Caudate nucleus (tissue), 63 donors: ENCODE measurements at places on chromosomes 3 and 15.

DNA sequence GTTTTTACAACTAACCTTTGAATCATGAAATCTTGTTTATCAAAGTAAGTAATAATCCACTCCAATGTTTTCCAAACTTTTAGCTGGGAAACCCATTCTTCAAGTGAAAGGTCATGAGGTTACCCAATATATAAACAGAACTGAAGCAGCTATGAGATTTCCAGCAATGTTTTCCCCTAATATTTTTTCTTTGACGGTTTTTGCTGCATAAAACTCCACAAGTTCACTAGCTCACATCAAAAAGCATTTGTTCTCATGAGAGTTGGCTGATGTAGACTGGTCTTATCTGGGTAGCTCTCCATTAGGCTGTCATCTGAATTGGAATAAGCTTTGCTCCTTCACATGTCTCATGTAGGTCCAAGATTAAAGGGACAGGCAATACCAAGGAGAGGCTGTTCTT is 241.2 kb upstream of the LRRC3B start:
- no peak for DNase-seq

DNA sequence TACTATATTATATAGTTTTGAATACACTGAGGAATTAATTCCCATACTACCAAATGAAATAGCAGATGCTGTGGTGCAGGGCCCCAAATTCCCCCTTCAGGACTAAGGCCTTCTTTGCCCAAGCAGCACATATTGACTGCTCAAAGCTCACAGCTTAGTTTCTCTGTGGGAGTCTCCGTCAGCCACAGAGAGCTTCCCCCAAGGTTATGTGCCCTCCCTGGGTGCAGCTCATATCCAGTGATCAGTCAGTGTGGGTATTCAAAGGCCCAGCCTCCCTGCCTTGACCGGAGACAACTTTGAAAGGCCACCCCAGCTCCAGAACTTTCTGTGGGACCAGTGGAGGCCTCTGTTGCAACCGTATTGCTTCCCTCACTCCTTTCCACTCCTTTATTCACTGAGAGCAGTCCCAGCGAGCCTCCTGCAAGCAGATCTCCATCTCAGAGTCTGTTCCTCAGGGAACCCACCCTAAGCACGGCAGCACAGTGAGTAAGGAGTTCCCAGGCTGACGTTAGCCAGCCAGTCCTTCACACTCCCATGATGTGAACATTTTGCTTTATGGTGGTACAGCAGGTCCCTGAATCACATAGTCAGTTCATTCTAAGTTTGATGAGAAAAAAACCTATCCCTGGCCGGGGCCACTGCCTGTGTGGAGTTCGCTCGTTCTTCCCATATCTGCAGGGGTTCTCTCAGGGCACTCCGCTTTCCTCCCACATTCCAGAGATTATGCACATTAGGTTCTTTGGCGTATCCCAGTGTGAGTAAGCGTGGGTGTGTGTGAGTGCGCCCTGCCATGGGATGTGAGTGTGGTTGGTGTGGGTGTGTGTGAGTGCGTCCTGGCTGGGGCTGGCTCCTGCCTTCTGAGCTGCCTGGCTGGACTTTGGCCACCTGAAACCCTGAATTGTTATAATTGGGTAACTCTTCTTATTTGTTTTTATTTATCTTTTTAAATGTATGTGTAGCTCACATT is 64.4 kb upstream of the PPARG start:
- DNase-seq, result peak; percentile 17

- no peak for DNase-seq
These were observed 12.7 kb upstream of the TOPBP1 start for GRCh38 chr3:133674290-133674919.

GRCh38 chr15:43330780-43331087 is 361 bp upstream of the LCMT2 start:
- no peak for DNase-seq

DNA sequence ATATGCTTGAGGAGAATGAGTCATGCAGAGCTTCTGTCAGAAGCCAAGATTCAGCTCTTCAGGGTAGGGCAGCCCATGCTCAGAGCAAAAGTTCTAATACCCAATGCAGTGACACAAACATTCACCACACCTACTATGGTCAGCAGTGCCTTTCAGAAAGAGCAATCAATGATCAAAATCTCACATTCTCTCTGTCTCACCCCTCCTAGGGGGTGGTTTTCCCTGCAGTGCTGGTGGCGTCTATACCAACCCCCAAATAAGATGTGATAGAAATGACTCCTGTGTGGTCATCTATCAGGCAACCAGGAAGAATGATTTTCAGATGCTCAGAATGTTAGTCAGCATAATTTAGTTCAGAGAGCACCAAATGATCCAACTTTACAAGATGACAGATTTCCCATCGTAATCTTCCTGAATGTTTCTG is 385.3 kb downstream of the NTRK3 start:
- DNase-seq, result no peak

DNA sequence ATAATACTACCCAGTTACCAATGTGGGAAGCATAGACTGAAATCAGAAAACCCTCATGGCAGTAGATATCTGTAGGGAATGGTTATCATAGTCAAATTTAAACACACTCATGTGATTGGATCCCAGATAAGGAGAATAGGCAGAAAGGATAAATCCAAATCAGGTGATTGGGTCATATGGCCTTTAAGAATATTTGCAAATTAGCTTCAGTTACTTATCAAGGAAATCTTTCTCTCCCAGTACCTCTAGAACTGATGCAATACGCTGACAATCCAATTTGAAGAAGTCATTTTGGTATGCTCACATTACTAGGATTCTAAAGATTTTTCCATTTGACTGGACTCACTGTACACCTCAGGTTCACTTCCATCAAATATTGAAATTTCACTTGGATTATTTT is 87.7 kb upstream of the MNS1 start:
- no peak for DNase-seq
